ENCODE measurements at places on chromosomes 11 and 22.
A peak's percentile ranks its signal among the peaks of the same experiment; 100 is the strongest.

GRCh38 chr11:12975195-12975594 lies 33.9 kb upstream of the RASSF10 start:
- DNase-seq: no peak

- DNase-seq: no peak
These were observed 401.1 kb downstream of the SHANK2 start for GRCh38 chr11:70851308-70851707.

DNA sequence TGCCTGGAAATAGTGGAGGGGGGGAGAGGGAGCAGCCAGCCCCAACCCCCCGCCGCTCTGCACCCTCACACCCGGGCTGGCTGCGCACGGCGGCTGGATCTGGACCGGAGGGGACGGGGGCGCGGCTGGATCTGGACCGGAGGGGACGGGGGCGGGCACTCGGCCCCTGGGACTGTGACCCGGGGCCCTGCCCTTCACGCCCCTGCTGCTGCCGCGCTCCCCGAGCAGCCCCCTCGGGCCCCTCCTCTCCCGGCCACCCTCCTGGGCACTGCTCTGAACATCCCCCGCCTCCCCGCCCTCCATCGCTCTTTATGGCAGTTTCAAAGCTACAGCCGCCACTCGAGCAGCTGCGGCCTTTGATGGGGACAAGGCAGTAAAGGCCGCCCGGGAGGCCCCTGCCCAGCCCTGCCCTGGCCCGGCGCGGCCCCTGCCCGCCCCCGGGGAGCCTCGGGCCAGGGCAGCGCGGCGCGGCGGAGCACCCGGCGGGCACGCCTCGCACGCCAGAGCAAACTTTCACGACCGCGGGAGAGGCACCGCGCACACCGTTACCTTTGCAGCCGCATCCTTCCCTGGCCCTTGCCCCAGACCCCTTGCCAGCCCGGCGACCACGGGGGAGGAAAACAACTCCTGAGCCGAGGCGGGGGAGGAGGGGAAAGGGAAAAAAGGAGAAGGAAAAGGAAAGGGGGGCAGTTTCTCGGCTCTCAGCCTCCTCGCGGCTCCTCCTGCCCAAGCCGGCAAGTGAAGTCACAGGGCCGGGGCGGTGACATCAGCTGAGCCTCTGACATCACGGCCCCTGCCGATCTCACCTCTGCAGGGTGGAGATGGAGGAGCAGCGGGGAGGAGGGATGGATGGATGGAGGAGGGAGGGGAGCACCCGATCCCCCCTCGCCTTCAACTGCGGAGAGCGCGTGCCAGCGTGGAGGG lies 13.1 kb upstream of the TCF20 start:
- DNase-seq: no peak

DNA sequence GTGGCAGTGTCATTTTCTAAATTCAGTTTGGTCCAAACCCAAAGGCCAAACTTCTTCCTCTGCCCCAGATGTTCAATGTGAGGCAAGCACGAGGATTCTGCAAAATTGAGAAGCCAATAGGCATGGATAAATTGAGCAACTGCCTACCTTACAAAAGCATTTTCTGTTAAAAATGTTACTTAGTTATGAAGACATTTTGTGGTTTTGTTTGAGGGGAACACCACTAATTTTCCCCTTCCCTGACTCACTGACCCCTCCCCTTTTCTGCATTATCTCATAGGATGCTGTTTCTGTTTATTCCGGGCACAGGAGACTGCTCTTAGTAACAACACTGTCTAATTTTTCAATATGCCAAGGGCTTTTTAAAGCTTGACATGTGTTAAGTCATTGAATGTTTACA lies 462.8 kb downstream of the INSC start:
- DNase-seq: no peak

GRCh38 chr11:61503135-61503770 lies 5.3 kb upstream of the LRRC10B start:
- no peak for DNase-seq

DNA sequence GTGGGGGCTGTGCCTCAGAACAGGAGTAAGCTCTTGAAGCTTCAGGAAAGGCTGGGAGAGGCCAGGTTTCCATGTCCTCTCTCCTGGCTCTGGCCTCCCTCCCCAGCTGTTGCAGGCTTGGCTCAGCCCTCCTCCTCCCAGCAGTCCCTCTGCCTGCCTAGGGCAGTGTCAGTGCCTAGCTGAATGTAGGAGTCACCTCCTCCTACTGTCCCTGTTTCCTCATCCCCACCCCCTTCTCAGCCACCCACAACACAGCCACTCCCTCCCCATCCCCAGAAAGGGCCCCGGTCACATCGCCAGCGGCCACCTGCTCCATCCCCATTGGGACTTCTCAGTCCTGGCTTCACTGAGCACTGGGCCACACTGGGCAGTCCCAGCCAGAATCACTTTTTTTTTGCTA lies 2.9 kb upstream of the FBLN1 start:
- DNase-seq: peak; percentile 76

GRCh38 chr11:118715245-118715831 lies 35.9 kb upstream of the TREH start:
- no peak for DNase-seq

GRCh38 chr11:114377612-114378267 lies 22.6 kb downstream of the C11orf71 start:
- DNase-seq: no peak

- DNase-seq: peak; percentile 83
These were observed 38.5 kb upstream of the NAV2 start for GRCh38 chr11:19673924-19674729.

GRCh38 chr11:16986434-16987204 lies 27.6 kb downstream of the PLEKHA7 start:
- no peak for DNase-seq

DNA sequence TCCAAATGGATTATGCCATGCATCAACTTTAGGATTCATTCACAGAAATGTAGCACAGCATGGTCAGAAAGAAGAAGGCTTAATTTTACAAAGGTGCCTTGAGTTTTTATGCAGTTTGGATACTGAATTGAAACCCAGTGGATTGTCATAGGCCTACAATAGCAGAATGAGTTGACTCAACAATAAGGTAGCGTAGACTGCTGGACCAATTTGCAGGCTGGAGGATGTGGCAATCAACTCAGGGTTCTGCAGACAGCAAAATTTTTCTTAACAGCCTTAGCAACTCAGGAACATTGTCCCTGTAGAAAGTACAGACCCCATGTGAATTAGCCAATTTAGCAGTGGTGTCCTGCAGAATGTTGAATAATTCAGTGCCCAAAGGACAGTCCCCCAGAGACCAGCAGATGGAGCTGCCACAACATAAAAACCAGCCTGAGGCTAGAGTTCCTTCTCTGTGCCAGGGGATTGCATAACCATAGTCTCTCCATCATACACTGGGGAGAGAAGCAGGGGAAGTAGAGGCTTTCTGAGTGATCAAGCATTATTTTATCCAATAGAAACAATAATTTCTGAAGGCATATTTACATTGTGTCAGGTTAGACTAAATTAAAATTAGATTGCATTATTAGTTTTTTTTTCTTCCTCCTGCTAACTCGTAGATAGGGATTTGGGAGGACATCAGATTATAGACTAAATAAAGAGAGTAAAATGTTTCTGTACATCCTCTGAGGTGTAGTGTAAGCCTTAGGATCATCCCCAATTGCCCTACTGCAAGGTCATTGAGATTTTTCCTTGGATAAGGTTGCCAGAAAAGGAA lies 20.3 kb upstream of the MRPL17 start:
- DNase-seq: peak; percentile 26

DNA sequence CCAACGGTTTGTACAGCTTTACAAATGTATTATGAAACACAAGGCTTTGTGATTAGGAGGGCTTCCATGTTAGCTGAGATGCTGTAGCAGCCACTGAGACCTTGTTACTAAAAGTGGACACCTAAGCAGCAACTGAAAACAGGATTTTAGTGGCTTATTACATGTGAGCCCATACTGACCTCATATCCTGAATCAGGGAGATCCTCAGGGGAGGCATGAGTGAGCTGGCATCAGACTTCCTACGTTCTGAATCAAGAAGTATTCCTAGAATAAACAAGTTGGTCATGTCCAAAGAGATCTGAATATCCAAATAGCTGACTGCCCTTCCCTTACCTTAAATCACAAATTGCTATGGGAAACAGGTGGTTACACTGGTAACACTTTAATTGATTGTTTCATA lies 59.1 kb upstream of the SCUBE2 start:
- no peak for DNase-seq

- DNase-seq: peak; percentile 63
These were observed 132.4 kb upstream of the ZC3H12C start for GRCh38 chr11:109960831-109961230.

- no peak for DNase-seq
These were observed 91.0 kb upstream of the CARD18 start for GRCh38 chr11:105230586-105230985.

- no peak for DNase-seq
These were observed 89.1 kb downstream of the BBOX1 start for GRCh38 chr11:27129686-27130085.

DNA sequence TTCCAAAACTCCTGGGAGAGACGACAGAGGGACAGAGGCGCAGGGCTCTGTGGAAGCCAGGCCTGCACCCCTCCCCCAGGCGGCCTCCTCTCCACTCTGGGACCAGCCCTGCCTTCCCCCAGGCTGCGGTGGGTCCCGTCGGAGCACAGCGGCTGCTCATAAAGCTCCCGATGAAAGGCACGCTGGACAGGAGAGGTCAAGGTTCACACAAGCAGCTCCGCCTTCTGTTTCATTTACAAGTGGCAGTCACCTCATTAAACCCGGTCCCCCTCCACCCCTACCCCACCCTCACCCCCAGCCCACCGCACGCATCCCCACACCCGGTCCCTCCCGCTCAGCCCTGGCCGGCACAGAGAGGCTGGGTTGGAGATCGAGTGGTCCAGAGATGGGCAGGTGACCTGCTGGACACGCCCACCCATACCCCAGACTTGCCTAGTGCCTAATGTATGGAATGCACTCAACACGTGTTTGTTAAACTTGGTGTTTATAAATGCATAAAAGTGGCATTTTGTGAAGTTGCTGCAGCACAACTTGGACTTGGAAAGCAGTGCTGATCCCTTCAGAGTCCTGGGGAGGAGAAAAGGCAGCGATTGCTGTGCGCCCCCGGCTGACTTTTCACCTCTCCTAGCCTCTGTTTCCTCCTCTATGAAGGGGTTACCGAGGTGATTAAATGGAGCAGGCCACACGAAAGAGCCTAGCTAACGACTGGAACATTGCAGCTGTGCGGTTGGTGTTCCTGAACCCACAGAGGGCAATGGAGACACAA lies 26.0 kb downstream of the RPUSD4 start:
- no peak for DNase-seq

- DNase-seq: no peak
These were observed 26.0 kb upstream of the TMPRSS5 start for GRCh38 chr11:113732092-113732491.

DNA sequence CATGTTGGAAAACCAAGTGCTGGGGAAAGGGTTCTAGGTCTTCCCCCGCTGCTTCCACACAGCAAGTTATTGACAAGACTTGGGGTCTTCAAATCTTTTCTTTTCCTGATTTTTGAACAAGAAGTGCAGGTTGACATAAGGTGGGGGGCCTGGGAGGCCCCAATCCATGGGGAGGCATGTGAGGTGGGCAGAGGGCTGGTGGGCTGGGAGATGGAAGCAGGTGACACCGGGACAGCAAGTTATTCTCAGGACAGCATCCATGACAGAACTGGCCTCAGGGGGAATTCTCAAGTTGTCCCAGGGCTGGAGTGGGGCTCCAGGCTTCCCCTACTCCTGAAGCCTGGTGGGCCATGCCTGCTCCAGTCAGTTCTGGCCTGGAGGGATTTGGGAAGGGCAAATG lies 5.5 kb downstream of the FGF19 start:
- no peak for DNase-seq

- DNase-seq: no peak
These were observed 182.7 kb downstream of the ADAMTS15 start for GRCh38 chr11:130631119-130631518.

DNA sequence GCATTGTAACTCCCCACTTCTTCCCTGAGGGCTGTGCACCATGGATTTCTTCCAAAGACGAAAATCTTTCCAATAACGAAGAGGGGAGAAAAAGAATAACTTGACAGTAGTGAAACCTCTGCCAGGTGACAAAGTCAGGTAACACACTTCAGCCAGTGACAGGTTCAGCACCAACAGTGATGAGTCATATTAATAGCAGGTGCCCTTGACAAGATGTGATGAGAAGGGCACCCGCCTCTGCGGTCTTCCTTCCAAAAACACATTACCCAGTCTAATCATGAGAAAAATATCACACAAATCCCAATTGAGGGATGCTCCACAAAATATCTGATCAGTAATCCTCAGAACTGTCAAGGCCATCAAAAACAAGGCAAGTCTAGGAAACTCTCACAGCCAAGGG lies 157.8 kb downstream of the EFCAB6 start:
- DNase-seq: no peak

DNA sequence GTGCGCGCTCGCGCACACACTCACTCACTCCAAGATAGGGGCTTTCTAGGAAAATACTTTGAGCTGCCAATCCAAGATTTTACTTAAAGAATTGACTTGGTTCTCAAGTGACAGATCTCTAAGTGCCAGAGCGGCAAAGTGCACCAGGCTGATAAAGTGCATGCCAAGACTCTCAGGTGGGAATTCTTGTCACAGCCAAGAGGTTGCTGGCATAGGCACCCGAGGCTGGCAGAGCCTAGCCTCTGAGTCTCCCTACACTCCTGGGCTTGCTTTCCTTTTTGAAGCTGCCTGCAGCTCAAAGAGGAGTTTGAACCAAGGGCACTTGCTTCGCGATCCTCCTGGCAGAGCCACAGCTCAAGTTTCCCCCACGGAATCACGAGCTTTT lies 2.5 kb upstream of the ADM start:
- no peak for DNase-seq

DNA sequence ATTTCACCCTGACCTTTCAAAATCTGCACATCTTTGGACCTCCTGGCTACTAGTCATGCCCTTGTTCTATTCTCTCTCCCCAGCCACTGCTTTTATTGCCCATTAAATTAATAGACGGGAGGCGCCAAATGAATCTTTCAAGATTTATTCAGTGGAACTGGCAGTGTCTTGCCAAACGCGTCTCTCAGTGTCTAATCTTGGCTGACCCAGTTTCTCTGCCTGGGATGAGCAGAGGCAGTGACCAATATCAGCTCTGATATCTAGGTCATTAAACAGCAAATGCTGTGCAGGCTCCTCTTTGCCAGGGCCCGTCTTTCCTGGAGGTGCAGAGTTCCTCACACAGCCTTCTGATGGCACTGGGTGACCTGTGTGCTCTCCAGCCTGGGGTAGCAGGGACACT lies 74.0 kb downstream of the TRAF6 start:
- DNase-seq: no peak

GRCh38 chr11:8015753-8016239 lies 28.7 kb downstream of the EIF3F start:
- DNase-seq: no peak

GRCh38 chr22:23220485-23221350 lies 40.4 kb downstream of the BCR start:
- DNase-seq: peak; percentile 15

Data from left ventricle myocardium inferior (tissue), 1 donor.